ENCODE measurements at places on chromosomes 1 and 21.

DNA sequence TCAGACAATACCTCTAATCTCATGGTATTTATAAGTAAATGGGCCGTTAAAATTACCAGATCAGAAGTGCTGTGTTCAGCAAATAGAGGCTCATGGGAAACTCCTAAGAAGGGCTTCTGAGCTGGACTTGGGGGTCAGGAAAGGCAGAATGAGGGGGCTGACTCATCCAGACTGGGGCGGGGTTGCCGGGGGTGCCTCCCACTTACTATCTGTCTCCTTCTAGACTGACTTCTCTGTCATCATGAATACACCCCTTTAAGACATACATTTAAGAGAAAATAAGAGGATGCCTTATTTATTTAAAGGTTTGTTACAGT, 96.0 kb upstream of the ERRFI1 start:
- no peak for DNase-seq

DNA sequence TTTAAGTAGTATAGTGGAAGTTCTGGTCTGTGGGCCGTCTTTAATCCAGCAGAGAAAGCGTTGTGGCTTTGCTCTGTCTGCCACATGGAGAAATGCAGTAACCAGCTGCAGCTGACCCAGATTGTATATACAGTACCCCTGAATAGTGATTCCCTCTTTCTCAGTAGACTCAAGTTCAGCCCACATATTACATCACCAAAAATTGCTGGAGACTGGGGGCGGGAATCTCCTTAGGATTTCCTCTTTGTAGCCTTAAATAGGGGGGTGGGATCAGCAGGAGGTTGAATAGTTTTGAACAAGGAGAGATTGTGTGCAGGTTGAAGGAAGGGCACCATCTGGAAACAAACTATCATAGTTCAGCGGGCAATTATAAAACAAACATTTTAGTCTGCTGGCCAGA, at the start of gene ANGPTL1:
ANGPTL1 (minus strand) TSS at position 134 of the 400 bp plus-strand sequence. CDS start 5,301 bp downstream, outside the sequence.
- DNase-seq, result no peak

DNA sequence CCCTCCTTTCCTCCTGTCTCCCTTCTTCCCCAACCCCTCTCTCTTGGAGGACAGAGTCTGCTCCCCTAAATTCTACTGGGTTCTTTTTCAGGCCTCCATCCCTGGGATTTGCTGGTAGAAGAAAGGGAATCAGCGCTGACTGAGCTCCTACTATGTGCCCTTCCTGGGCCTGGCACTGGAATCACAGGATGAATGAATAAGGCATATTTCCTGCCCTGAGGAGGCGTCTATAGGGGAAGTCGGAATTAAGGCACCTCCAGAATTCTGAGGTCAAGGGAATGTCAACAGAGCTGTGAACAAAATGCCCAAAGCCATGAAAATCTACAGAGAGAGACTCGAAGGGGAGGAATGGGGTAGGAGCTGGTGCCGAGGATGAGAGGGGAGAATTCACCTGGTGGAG, 17.4 kb upstream of the BTG2 start:
- no peak for DNase-seq

DNA sequence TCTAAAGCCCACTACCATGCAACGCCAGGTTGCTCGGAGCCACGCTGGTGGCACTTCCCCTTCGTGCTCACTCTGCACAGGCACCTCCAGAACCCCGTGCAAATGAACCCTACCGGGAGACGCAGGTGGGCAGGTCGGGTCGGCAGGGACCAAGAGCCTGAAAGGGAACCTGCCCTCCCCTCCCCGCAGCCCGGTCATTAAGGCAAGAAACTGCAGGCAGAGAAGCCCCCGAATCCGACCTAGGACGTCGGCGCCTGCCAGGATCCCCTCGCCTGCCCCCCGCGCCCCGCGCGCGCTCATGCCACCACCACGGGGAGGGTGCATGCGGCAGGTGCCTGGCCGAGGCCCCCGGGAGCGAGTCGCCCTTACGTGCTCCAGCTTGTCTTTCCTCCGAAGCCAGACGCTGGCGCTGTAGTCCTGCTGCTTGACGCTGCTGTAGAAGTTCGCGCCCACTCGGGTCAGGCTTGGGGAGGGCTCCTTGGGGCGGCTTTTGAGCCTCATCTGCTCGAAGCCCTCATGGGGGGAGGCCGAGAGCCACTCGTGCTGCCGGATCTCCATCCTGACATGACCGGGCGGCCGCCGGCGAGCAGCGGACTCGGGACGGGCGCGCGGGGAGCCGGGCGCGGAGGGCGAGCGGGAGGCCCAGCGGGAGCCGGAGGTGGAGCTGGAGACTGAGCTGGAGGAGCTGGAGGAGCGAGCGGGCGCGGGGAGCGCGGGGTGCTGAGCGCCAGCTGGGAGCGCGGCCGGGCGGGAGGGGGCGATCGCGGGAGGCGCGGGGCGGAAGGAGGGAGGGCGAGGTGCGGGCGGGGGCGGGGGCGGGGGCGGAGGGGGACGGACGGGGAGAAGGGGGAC, 552 bp downstream of the PLD5 start:
- no peak for DNase-seq

DNA sequence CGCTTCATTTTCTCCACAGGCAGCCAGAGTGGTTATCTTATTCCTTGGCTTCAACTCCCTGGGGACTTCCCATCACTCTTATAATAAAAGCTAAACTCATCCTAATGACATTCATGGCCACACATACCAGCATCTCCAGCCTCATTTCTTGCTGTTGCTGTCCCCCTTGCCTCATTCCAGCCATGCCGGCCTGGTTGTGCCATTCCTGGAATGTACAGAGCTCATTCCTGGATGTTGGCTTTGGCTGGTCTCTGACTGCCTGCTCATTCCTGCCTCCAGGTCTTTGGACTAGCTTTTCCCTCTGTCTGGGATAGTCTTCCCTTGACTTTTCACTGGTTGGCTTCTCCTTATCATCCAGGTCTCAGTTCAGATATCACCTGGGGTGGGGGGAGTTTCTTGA, 2.4 kb upstream of the PEF1 start:
- no peak for DNase-seq

DNA sequence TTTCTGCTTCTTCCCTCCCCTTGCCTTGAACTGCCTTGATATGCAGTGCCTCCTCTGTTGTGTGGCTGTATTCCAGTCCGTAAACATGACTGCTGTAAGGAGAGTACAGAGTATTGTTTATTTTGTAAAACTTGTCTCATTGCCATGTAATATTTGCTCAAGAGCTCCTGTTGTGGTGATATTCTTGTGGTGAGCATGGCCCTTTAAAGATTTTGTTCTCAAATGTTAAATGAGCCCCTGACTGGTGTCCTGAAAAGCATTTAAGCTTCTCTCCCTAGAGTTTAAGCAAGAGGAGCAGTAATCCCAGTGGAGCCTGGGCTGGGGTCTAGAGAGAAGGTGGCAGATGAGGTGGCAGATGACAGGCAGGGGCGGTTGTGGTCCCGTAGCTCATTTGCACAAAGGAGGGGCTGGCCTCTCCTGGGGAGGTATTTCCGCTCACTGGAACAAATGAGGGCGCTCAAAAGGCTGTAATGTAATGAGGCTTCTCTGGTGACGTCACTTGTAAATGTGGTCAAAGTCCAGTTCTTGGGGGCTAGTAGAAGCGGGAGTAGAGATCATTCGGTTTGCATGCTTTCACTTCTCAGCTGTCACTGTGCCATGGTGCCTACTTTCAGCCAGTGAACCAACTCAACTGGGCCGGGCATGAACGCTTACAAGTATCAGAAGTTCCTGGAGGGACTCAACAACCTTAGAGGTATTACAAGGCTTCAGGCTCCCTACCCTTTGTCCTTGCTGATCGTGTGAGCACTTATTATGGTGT, 46.0 kb upstream of the MACF1 start:
- DNase-seq, result no peak

DNA sequence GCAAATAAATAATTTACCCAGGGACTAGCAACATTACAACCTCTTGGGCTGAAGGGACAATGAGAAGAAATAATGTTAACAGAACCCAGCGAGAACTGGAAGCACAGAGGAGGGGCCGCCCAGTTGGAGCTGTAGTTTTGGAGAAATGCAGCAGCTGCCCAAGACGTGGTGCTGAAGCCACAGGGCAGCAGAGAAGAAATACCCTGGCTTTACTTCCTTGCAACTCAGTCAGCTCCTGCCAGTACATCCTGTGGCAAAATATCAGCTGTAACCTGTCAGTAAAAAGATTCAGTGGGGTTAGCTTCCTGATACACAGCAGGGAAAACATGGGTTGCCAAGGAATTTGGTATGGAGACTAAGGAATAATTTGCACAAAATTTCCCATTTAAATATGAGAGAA, 283.6 kb upstream of the USP25 start:
- no peak for DNase-seq

- DNase-seq, result no peak
Observed at GRCh38 chr1:39617488-39618049, 21.9 kb downstream of the HEYL start.

DNA sequence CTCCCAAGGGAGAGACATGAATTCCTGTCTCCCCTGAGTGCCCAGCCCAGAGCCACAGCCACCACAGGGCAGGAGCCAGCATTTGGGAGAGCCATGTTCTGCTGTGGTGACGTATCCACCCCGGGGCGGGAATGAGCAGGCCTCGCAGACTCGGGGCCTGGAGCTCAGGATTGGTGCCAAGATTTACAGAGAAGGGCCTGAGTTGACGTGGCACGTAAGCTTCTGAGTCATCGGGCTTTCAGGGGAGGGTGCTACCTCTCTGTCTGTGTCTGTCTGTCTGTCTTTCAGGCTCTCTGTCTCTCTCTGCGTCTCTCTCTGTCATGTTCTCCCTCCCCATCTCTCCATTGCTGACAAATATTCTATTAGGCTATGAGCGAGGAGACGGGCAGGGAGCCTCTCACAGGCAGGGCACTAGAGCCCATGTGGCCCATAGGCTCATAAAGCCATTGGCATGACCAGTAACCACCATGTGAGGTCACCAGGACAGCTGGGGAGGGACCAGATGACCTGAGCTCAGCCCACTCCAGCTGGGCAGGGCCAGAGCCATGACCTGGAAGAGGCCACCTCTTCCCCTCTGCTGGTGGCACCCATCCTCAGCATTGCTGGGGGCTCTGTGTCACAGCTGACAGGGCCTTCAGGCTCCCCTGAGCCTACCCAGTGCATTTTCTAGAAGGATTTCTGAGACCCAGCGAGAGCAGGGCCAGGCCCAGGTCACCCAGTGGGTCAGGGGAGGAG, 300.0 kb upstream of the VAMP3 start:
- DNase-seq, result no peak

- DNase-seq, result no peak
Observed at GRCh38 chr21:43631411-43632107, 27.7 kb downstream of the HSF2BP start.

DNA sequence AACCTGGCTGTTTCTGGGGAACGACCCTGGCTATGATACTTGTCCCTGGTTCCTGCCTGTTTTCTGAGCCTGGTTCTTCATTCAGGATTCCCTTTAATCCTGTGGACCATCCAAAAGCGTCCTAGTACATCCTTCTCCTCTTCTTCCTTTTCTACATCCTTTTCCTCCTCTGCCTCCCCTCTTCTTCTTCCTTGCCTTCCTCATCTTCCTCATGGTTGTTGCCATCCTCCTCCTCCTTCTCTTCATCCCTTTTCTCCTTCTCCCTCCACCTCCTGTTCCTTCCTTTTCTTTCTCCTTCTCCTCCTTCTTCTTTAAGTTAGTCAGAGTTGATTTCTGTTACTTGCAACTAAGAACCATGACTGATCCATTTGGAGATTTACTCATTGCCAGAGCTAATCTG, 197.8 kb downstream of the FOXD2 start:
- DNase-seq, result no peak

DNA sequence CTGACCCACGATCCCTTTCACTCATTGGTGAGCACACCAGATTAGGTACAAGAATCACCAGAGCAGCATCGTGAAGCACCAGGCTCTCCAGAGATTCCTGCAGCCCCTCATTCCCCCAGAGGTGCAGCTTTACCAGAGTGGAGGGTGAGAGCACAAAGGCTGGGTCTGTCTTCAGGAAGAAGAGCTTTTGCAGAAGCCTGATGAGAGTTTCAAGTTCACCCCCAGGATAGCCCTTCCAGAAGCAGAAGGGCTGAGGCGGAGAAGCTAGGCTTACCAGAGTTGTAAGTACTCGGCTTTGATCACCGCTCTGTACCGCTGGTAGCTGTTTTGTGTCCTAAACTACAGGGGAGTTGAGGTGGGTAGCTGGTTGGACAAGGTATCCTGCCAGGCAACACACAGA, 3.1 kb downstream of the TSSK3 start:
- DNase-seq, result no peak

DNA sequence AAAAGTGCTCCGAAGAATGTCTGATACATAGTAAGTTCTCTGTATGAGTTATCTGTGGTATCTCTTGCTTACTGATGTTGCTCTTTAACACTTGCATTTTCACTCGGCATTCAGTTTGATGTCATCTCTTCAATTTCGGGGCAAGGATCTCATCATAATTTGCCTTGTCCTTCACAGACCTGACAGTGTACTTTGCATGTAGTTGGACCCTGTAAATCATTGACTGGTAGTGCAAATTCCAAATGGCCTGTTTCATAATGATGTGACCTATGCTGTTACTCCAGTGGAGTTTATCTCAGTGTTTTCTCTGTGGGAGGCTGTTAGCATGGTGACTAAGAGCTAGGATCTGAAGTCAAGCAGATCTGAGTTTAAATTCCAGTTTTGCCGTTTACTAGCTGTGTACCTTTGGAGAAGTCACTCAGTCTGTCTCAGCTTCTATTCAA, 34.2 kb upstream of the ABCD3 start:
- DNase-seq, result peak; percentile 2

- DNase-seq, result no peak
Observed at GRCh38 chr1:75630998-75631397, 20.1 kb upstream of the SLC44A5 start.

GRCh38 chr1:92933459-92933858, 27.8 kb downstream of the DIPK1A start:
- DNase-seq, result no peak

GRCh38 chr1:184228558-184228957, 158.3 kb upstream of the C1orf21 start:
- DNase-seq, result no peak
